ENCODE measurements at places on chromosomes 4 and X. TPM values are rescaled to one million over a fixed set of nuclear protein-coding genes. Genes with fewer than 3 reads are reported as not detected.

The MAGEB2 gene
- total RNA-seq = not detected

DNA sequence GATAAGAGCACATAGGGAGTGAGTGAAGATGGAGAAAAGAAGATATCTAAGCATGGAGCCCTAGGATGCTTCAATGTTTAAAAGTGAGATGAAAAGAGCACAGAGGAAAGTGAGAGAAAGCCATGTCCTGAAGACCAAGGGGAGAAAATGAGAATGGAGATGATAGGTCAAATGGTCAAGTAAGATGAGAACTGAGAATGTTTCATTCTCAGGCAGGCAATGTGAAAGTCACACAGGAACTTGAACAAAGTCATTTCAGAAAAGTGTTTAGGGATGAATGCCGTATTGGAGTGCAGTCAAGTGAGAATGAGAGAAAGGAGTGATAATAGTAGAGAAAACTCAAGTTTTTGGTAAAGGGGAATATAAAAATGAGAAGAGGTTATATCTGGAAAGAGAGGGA, 148.7 kb upstream of the PTCHD1 start:
- H3K4me1 ChIP-seq = no peaks in the 10 kb centered on the region
- no peak overlapping the region for H3K4me3 ChIP-seq
- H3K36me3 ChIP-seq = no peaks in the 10 kb centered on the region
- H3K27me3 ChIP-seq = no peaks in the 10 kb centered on the region
- no peak overlapping the region for H3K27ac ChIP-seq
- DNase-seq = no peak

The F8A1 gene
- 6.5 TPM for total RNA-seq

DNA sequence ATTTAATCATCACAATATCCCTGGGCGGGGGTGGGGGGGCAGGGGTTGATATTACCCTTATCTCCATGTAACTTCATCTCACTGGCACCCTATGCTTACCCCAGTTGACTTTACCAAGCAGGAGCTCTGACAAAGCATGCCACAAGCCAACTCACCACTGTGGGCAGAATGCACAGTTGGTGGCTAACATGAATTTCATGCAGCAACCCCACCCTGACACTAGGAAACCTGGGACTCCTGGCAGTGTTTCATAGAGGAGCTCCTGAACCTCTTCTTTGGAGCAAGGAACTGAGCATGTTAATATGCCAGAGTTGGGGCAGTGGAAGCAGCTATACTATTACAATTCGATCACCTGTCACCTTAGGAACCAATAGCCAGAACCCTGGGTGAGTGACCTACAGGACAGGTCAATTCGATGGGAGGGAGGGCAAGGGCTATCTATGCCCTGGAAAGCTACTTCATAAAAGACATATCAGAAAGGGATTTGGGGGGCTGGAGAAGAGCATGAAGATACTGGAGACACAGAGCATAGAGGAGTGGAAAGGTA, 97.2 kb upstream of the ACSL4 start:
- no peak for DNase-seq
- H3K36me3 ChIP-seq = no peaks in the 10 kb centered on the region
- no peak overlapping the region for H3K27ac ChIP-seq
- no peaks in the 10 kb centered on the region for H3K27me3 ChIP-seq
- no peak overlapping the region for H3K4me3 ChIP-seq
- no peaks in the 10 kb centered on the region for H3K4me1 ChIP-seq

The SCML2 gene
- total RNA-seq = 0.30 TPM

GRCh38 chr4:158102904-158103303, 69.9 kb downstream of the GASK1B start:
- no peak overlapping the region for H3K27ac ChIP-seq
- H3K4me3 ChIP-seq = no peak overlapping the region
- no peaks in the 10 kb centered on the region for H3K36me3 ChIP-seq
- no peaks in the 10 kb centered on the region for H3K27me3 ChIP-seq

DNA sequence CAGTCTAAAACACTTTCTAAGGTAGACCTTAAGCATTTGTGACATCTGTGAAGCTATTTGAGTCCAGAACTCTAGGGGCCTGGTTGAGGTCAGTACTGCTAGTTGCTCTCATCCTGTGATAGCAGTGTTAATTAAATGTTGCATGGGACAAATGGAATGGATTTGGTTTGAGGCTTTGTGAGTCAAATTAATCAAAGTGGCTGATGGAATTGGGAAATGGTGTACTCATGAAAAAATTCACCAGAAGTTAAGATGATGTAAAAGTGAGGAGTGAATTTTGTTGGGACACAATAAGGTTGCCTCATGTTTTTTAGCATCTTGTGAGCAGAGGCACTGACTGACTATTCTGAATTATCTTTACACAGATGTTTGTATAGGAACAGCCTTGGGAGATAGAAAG, 99.2 kb upstream of the ARSJ start:
- H3K4me3 ChIP-seq = no peak overlapping the region
- no peaks in the 10 kb centered on the region for H3K27me3 ChIP-seq
- no peaks in the 10 kb centered on the region for H3K4me1 ChIP-seq
- H3K36me3 ChIP-seq = no peaks in the 10 kb centered on the region
- DNase-seq = no peak

DNA sequence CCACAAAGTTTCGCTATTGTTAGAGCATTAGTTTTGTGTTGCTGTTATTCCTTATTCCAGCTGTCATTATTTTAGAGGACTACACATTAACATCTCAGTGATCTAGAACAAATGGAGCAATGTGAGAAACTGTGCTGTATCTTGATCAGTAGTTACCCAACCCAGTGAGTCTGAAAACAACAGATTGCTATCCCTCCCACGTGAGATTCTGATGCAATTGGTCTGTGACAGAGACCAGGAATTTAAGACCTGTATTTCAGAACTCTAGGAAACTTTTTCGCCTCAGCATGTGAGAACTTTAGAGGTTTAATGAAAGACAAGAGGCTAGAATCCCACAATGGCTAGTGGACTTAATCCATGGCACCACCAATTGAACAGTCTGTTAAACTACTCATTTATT, 35.7 kb upstream of the CDS1 start:
- no peaks in the 10 kb centered on the region for H3K36me3 ChIP-seq
- H3K4me3 ChIP-seq = no peak overlapping the region
- H3K27ac ChIP-seq = no peak overlapping the region
- DNase-seq = no peak
- H3K27me3 ChIP-seq = no peaks in the 10 kb centered on the region
- no peaks in the 10 kb centered on the region for H3K4me1 ChIP-seq

DNA sequence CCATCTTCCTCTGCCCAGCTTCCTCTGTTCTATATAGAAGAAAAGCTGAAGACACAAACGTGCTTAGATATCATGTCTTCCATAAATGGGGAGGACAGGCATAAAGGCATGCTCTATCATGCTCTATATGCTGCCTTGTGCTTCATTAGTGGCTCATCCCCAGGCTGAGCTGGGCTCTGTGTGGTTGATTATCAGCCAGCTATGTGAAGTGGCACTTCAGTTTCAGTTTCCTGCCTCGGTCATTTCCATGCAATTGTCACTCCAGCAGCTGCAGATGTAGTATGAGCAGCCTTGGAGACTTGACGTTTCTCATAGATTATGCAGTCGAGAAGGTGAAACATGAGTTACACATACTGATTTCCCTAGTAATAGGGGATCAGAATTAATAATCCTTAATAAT, 106.2 kb downstream of the SYTL5 start:
- DNase-seq = no peak
- H3K27ac ChIP-seq = no peak overlapping the region
- no peaks in the 10 kb centered on the region for H3K36me3 ChIP-seq

DNA sequence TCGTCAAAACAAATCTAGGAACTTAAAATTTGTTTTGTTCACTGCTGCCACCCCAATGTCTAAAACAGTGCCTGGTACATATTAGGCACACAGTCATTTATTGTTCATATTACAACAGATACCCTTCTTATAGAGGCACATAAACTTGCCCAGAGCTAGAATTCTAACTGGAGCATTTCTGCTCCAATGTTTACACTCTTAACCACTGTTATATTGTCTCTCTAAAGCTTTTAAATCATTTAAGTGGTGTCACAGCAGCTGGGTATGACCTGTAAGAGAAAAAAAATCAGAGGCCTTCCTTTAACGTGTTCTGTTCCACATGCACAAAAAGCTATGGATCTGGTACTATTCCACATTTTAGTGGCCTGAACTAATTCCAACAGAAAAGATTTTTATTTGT, 3.0 kb downstream of the UBE2D3 start:
- H3K36me3 ChIP-seq = peaks cover 20% of the 10 kb centered on the region
- H3K27ac ChIP-seq = no peak overlapping the region
- peaks cover 16% of the 10 kb centered on the region for H3K4me1 ChIP-seq
- H3K27me3 ChIP-seq = no peaks in the 10 kb centered on the region
- DNase-seq = no peak
- H3K4me3 ChIP-seq = peak overlapping the region; percentile 89

GRCh38 chr4:114874321-114874720, 239.1 kb downstream of the NDST4 start:
- H3K27me3 ChIP-seq = no peaks in the 10 kb centered on the region
- no peak overlapping the region for H3K4me3 ChIP-seq
- DNase-seq = no peak
- H3K27ac ChIP-seq = no peak overlapping the region
- no peaks in the 10 kb centered on the region for H3K4me1 ChIP-seq
- H3K36me3 ChIP-seq = no peaks in the 10 kb centered on the region

All from CD4-positive, alpha-beta T cell (primary cell).